Globus pallidus (tissue), 1 donor: ENCODE measurements at places on chromosomes 2 and 18.
A peak's percentile ranks its signal among the peaks of the same experiment; 100 is the strongest.

DNA sequence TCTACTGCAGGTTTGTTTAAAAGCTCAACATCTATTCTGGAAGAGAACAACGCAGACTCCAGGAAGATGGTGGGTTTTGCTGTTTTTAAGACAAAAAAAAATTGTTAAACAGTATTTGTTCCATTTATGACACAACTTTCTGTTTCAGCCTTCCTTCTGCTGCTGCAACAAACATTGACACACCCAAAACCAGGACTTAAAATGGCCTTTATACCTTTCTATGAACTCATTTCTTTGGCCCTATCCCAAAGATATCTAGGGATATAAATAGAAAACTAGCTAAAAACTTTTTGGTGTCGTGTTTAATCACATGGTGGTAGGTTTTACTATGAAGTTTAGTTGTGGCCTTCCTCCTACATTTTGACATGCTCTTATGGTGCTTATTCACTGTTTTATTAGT is 964 bp upstream of the GALNT3 start:
- no peak for DNase-seq

DNA sequence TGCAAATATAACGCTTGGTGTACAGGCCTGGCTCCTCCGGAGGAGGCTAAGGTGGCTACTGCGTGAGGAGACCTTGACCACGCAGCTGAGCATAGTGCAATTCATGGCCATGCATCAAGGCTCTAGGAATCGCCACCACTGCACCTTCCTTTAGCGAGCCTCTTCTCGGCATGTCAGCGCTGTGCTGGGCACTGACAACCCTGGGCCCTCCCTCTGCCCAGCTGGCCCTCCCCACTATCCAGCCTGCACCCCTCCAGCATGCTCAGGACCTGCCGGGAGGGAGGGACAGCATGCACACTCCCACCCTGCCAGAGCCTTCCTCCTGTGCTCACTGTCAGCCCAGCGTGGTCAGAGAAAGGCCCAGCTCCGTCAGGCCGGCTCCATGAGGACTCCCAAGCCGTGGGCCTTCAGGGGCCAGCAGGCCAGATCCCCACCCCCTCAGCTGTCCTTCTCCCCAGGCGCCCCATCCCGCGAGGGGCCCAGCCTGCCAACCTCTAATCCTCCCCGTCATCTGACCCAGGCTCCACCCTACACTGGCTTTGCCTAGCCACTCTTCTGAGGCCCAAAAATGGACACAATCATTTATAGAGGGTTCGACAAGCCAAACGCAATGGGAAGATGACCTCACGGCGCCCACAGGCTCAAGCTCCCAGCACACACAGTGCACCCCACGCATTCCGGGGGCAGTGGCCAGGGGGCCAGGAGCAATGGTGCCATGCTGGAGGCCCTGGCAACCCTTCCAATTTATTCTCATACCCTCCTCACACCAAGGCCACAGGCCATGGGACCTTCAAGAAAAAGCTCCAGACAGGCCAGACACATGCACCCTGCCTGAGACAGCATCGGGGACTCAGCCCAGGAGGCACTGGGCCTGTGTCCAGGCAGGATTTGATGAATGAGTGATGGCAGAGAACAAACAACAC is 3.5 kb downstream of the BIN1 start:
- peak; percentile 86 for DNase-seq

GRCh38 chr18:54906331-54907185 is 52.7 kb downstream of the CCDC68 start:
- no peak for DNase-seq

GRCh38 chr2:35503738-35504199 is 851.8 kb upstream of the CRIM1 start:
- DNase-seq: no peak

DNA sequence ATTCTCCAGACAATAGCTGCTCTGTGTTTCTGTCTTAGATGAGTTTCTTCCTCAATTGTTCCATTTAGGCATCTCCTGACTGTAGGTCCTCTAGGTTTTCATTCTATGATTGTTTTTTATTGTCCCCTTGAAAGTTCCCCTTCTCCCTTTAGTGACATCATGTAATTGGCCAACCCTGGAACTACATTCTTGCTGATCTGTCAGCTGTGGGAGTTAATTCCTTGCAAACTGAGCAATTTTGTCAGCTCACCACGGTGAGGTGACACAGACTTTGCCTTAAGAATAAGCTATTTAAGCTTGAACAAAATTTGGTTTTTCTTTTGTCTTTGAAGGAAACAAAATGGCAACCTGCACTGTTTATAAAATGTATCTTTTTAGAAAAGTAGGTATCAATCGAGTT is 95.9 kb downstream of the TXNL1 start:
- no peak for DNase-seq

GRCh38 chr2:96320728-96321622 is 4.1 kb upstream of the ITPRIPL1 start:
- DNase-seq: no peak

GRCh38 chr2:105112345-105112744 is 74.5 kb downstream of the MRPS9 start:
- DNase-seq: no peak

DNA sequence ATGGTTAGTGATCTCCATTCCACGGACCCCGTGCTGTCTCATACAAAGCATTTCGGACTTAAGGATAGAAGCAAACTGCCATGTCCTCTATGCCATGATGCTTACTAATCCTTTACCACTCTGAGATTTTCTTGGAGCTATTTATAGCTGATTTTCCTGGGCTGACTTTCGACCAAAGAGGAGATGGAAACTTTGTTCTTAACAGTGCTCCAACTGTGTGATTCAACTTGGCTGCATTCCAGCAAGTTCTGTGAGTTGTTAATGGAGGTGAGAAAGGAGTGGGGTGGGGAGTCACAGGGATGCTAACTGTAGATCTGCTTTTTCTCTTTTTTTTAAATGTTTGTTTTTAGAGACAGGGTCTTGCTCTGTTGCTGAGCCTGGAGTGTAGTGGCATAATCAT is 45.5 kb upstream of the MSH2 start:
- DNase-seq: no peak

DNA sequence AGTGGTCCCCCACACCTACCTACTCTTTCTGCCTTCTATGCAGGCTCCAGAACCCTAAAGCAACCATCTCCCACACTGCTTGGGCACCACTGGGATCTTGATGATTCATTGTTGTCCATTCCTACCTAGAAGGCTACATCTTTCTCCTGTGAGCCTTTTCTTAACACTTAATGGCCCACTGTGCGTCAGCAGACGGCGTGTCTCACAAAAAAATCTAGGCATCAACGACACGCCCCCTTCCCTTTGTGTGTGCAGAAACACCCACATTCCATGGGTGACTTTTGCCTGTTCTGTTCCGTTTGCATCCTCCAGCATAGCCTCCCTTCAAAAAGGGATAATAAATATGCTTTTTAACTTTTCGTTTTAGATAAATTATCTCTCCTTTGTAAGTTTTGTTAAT is 99.7 kb upstream of the CYRIA start:
- no peak for DNase-seq

- no peak for DNase-seq
These were observed 96.7 kb downstream of the ASB1 start for GRCh38 chr2:238523158-238524110.

GRCh38 chr18:27581296-27581904 is 396.3 kb upstream of the CHST9 start:
- DNase-seq: no peak

DNA sequence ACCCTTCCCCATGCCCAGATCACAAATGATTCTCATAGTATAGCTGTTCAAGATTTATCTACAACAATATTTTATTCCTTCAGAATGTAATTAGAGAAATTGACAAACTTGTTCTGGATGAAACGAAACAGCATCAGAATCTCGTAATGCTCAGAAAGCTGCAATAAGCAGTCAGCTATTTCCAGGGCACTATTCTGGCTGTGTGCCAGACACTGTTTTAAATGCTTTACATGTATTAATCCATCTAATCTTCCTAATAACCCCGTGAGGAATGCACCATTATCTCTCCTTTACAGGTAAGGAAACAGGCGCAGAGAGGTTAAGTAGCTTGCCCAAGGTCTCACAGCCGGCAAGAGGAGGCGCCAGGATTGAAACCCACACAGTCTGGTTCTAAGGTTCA is 10.1 kb upstream of the LYPD6B start:
- DNase-seq: no peak

GRCh38 chr2:26330604-26331003 is 15.3 kb upstream of the SELENOI start:
- no peak for DNase-seq

DNA sequence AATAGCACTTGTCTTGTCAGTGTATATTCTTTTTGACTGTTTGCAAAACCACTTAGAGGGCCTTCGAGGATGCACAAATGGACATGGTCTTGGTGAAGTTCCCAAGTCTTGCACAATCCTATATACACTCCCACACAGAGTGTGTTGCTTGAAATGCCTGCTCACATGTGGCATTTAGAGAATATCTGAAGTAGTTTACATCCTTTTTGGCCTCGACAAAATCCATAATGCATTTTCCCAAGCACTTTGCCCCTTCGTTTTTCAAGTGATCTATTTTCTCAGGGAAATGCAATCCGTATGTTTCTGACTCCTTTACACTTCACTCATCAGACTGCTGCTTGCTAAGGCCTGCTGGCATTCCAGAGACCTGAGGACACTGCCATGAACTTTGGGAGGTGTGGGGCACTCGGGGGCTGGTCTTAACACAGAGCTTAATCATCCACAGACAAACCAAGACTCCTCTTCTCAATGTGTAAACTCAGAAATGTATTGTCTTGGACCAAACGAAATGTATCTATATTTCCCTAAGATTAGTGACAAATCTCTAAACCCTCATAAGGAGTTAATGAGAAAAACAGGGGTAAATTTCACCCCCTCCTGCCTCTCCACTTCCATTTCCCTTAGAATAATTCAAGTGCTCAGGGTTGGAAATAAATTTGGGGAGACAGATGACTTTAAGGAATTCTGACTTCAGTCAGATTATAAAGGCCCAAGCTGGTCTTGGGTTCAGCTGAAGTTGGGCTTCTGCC is 219.3 kb upstream of the APCDD1 start:
- DNase-seq: no peak

- DNase-seq: no peak
These were observed 124.9 kb downstream of the ALK start for GRCh38 chr2:29796446-29796845.

GRCh38 chr18:42028247-42028832 is 73.3 kb downstream of the PIK3C3 start:
- DNase-seq: peak; percentile 43

GRCh38 chr2:8304821-8305766 is 376.8 kb upstream of the ID2 start:
- DNase-seq: no peak

- no peak for DNase-seq
These were observed 163.9 kb downstream of the PKP4 start for GRCh38 chr2:158620656-158621055.

- no peak for DNase-seq
These were observed 26.0 kb downstream of the DGKD start for GRCh38 chr2:233380132-233380895.

GRCh38 chr2:109046925-109047508 is 58.0 kb upstream of the EDAR start:
- no peak for DNase-seq

- DNase-seq: no peak
These were observed 434.7 kb upstream of the SETBP1 start for GRCh38 chr18:44246001-44246400.

DNA sequence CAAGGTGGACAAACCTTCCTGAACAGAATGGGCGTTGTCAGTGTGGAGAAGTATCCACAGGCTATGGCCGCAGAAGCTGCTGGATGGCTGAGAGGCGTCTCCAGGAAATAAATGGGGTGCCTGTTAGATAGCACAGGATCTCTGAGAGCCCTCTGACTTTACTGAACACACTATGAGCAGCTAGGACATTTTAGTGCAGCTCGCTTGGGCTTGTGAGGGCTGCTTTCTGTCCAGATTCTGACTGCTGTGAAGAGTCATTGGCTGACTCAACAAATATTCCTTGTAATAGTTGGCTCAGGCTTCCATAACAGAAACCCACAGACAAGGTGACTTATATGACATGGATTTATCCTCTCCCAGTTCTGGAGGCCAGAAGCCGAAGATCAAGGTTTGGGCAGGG is 100.2 kb upstream of the SNTG2 start:
- DNase-seq: no peak

- no peak for DNase-seq
These were observed 3.2 kb downstream of the CRYBA2 start for GRCh38 chr2:218990052-218990451.

DNA sequence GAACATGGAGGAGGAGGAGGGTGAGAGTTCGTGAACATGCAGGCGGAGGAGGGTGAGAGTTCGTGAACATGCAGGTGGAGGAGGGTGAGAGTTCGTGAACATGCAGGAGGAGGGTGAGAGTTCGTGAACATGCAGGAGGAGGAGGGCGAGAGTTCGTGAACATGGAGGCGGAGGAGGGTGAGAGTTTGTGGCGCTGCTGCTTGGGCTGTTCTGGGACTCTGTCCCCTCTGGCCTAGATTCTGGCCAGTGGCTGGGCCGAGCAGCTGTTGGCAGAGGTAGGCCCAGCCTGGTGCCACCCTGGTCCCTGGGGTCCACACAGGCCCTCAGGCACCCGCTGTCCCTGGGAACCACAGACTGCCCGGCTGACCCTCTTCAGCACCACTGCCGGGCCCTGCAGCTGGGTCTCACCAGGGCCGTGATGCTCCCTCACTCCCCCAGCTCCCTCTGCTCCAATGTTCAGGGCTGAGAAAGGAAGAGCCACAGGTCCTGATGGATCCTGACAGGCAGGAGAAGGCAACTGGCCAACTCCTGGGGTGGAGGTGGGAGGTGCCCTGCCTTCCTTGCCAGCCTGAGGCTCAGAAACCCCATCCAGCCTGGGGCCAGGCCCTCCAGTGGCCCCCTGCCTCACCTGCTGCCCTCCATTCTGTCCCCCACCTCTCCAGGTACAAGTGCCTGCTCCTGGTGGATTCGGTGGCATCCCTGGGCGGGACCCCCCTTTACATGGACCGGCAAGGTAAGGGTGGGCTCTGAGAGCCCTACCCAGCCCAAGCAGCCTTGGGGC is 3.9 kb downstream of the AGXT start:
- DNase-seq: no peak

DNA sequence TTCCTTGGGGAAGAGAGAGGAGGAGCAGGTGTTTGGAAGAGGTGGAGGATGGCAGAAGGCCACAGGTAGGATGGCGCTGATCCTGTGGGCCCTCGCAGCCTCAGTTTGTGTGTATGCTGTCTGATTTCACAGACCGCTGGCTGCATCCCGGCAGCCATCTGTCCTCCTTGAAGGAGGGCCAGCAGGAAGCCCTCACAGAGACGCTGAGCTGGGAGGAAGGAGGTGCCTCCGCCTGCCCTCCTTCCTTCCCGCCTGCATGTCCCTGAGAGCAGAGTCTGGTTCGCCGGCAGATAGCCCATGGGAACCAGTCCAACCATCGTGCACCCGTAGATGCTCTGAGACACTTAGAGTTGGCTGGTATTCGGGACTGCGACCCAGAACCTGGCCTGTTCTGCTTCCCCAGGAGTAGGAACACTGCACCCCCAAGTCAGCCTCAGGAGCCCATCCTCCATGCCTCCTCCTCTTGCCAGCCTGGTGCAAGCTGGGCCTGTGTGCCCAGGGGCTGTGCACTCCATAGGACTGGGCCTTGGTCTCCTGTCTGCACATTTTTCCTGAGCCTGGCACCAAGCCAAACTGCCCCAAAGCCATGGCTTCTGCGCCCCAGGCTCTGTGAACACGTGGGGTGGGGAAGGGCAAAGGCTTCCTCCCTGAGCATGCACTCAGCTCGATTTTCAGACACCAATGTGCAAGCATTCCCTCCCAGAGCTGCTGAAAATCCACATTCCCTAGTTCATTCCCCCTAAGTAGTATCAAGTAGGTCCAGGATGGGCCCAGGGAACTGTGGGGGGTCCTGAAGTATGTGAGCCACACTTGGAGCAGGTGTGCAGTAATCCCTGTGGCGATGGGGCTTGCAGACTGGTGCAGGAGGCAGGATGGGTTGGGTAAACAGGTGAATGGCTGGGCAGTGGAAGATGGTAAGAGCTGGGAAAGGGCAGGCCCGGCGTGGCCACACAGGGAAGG is 115.6 kb downstream of the SEPTIN10 start:
- no peak for DNase-seq
